ENCODE measurements at places on chromosomes 12 and 14.

DNA sequence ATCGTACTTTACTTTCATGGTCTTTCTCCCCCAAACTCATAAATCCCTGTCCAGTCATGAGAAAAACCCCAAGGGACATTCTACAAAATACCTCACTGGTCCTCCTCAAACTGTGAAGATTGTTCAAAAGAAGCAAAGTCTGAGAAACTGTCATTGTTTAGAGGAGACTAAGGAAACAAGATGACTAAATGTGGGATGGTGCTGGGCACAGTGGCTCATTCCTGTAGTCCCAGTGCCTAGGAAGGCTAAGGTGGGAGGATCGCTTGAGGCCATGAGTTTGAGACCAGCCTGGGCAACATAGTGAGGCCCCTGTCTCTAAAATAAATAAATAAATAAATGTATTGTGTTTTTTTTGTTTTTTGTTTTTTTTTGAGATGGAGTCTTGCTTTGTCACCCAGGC, 74.2 kb upstream of the SCAF11 start:
- DNase-seq, result no peak

GRCh38 chr12:69929531-69929930, 104.5 kb downstream of the MYRFL start:
- DNase-seq, result no peak

DNA sequence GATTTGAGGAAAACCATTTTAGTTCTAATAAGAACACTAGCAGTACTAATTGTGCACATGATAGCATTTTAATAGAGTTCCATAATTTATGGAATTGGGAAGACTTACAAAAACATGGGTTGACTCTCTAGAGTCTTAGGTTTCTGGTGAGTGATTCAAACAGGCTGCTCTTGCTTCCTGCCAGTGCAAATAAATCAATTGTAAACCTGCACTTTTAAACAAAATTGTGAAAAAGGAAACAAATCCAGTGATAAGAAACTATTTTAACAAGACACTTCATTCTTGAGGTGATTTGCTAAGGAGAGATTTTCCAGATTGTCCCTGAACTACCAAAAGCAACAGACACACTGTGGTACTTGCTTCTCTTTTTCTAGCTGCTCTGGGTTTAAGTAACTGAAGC, 112.2 kb downstream of the CACNA1C start:
- no peak for DNase-seq

GRCh38 chr12:34126239-34126641, 103.9 kb downstream of the ALG10 start:
- no peak for DNase-seq

DNA sequence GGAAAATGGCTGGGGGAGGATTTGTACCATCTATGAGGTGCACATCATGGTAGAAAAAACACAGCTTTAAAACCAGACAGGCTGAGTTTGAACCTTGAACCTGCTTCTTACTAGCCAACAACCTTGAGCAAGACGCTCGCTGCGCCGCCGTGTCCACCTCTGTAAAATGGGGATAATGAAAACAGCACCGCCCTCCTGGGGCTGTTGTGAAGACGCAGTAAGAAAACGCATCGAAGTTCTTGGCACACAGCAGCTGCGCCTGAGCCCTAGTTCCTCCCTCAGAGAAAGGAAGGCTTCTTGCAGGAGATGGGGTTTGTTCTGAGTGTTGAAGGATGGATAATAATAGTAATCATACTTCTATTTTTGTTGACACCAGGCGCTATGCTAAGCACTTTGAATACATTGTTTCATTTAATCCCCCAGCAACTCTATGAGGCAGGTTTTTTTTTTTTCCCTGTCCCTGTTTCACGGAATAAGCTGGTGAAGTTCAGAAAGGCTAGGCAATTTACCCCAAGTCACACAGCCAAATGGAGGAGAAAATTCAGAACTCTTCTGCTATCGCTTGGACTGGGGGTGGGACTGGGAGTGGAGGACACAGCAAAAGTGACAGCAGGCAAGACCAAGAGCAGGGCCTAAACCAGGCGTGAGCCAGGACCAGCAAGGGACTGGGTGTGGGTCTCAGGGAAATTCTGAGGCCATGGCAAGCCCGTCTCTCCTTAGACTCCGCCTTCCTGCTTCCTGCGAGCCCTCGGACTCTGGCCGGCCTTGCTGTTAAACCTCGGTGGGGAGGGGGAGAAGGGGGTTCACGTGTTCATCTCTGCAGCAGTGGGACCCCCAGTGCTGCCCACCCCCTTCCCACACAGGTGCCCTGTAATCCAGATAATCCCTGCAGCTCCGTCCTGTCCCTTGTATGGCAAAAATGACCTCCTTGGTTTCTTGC, 97.5 kb downstream of the LRRC74A start:
- no peak for DNase-seq

DNA sequence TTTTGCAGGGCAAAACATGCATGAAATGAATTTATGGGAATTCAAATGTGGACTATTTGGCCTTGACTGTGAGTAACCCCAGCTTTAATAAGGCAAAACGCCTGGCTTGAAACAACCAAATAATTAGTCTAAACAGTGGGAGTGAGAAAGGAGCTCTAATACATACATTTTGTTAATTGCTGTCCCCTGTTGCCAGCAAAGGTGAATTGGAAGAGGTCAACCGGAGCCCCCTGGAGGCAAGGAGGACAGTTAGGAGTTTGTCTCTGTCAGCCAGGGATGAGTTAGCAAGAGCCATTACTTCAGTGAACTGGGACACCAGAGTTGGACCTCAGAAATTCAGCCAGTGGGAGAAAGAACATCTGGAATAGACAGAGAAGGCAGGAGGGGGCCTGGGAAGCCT, 17.4 kb downstream of the KRT76 start:
- DNase-seq, result no peak

DNA sequence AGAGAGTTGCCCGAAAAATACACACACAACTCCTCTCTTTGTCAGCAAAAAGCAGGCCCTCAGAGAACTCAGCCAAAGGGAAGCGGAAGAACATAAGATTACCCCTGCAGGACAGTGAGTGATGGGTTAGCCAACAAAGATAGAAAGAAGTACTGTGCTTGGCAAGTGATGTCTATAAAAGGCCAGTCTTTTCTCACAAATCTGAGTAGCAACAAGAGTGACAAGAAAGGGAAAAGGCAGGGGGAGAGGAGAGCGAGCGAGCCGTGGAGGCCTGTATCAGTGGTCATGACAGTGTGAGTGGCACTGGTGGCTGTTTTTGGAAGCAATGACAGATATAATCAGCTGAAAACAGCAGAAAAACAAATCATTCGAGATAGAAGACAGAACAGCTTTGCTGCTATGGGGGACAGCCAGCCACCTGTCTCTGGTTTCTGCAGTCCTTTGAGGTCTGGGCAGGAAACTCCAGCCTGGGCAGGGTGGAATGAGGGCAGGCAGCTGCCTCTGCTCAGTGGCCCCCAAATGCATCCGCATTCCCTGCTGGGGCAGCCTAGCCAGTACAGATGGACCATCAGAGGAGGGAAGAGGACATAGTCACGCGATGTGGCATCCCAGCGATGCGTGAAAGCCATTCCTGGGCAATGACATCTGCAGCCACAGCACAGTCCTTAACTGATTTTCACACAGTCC, 74.7 kb downstream of the TRIM9 start:
- no peak for DNase-seq

DNA sequence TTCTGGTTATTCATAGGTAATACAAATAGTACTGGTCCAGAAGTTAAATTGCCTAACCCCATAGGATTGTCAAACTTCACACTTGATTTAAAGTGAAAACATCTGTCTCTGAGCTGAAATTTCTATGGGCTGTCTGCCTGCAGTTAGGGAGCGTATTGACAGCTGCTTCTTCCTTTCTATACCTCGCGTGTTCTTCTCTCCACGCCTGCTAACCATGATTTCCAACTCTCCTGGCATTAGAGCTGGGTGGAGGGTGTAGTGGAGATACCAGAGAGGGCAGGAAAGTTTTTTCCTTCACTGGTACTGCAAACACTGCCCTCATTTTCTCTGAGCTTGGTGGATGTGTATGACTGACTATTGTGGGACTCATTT, 429.0 kb upstream of the FBXO33 start:
- DNase-seq, result no peak

- no peak for DNase-seq
Observed at GRCh38 chr12:113149361-113150150, at the start of gene CFAP73. TSS of gene CFAP73 (plus strand) at chr12:113149724. CDS start at chr12:113149858, 134 bp downstream.

GRCh38 chr14:100982762-100983161, 79.2 kb upstream of the RTL1 start:
- no peak for DNase-seq

DNA sequence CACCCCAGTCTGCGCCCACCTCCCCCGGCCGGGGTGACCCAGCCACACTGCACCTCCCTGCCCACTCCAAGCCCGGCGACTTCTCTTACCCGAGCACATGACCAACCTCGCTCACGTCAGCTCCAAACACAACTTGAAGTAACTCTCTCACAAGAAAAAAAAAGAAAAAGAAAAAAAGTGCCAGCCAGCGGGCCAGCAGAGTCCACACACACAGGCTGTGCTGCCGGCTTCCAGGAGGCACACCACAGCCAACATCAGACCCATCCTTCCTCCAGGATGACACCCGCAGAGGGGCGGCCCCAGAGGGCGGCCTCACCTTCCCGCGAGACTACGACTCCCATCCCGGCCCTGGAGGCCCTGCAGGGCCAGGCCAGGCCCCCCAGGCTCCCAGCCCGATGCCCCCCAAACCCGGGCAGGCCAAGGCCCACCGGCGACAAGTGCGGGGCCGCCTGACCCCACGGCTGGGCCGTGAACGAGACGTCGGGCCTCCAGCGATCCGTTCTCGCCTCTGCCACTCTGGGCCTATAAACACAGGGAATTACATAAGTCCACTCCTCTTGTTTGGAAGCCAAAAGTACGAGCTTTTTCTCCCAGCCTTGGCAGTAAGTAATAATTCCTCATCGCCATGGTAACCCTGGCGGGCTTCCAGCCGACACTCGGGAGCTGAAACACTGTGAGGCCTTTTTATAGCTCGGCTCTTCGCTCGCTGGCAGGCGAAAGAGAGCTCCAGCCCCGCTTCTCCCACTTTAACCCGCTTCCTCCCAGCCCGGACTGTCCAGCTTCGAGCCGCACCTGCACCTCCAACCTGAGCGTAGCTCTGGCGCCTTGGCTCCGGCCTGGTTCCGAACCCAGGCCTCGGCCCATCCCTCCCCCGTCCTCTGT, 49.1 kb downstream of the NCOR2 start:
- no peak for DNase-seq

DNA sequence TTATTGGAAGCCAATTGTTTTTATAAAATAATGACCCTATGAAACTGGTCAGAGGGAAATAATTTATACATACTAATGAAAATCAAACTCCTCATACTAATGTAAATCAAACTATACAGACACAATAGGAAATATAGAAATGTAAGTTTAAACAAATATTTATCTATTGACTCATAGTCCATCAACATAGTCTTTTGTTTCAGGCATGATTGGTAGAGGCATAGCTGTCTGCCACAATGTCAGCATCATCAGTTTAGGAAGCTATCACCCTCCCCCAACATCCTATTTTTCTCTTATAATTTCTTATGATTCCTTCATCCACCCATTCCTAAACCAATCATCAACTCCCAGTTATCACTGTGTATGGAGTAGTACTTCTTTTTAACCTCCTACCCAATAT, 117.7 kb downstream of the SLC38A6 start:
- DNase-seq, result no peak

- DNase-seq, result no peak
Observed at GRCh38 chr12:31585271-31585670, 5.7 kb downstream of the DENND5B start.

- no peak for DNase-seq
Observed at GRCh38 chr14:59465316-59466135, at the start of gene GPR135. TSS of gene GPR135 (minus strand) at chr14:59465380. CDS start at chr14:59465226, 154 bp downstream.

DNA sequence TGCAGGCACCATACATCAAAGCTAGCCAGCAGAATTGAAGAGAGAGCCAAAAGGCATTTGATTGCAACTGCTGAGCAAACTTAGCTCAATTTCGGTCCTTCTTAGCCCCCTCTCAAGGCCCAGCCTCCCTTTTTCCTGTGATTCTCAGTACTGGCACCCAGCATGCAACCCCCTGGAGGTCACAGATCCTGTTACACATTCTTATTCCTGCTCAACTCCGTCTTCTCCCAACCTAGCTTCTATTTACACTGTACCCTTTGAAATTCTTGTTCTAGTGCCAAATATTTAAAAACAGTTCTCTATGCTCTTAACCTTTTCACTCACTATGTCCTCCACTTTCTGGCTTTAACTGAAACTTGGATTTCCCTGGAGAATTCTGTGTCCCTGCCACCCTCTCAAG, 131.3 kb upstream of the CPSF6 start:
- no peak for DNase-seq

DNA sequence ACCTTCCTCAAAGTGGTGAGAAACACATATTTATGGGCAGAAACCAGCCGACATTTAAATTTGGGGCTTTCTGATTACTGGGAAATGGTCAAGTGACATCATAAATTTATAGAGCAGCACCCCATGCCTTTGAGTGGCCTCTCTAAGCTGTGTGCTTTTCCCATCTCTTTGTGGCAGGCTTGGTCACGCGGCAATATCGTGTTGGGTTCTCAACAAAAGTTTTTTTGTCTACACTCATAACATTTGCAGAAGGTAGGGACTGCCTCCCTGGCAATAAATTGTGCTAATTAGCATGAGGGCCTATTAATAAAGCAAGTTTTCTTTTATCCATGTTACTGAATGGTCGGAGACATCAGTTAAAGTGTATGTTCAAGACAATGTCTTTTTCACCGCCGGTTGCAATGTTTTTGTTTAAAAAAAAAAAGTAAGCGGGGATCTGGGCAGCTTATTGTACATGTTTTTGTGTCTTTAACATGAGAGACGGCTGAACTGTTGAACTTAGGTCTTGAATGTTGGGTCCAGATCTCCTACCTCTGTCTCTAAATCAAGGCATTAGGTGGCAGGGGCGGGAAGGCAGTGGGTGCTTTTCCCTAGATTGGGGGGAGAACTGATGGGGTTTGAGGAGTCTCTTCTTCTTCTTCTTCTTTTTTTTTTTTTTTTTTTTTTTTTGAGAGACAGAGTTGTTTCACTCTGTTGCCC, 193.3 kb downstream of the PHETA1 start:
- no peak for DNase-seq

GRCh38 chr14:73777420-73777819, 63.2 kb upstream of the PNMA1 start:
- no peak for DNase-seq

- DNase-seq, result no peak
Observed at GRCh38 chr12:117842630-117843029, 126.2 kb downstream of the KSR2 start.

DNA sequence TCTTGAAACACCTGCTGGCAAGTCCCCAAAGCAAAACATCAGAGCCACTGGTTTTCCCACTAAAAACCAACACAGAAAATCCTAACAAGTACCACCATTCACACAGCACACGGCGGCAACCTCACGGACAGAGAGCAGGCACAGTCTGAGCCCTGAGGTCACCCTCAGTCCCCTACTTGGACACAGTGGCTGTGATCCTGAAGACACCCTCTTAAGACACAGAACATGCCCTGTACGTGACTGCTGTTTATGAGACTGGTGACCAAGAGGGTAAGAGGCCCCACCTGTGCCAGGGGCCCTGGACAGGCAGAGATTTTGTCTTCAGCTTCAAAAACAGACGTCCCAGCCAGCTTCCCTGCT, 29.6 kb downstream of the HIP1R start:
- DNase-seq, result no peak

- DNase-seq, result no peak
Observed at GRCh38 chr12:11739980-11740577, 90.6 kb downstream of the ETV6 start.

All from stimulated activated CD4-positive, alpha-beta T cell treated with anti-CD3 and anti-CD28 coated beads, Interleukin-1b, Interleukin-23, amount 100 ng/mL, for 1 hour (primary cell).